Left renal pelvis (tissue), 4 donors: ENCODE measurements at places on chromosomes 13 and 19. TPM values are rescaled to one million over a fixed set of nuclear protein-coding genes. Genes with fewer than 3 reads are reported as not detected.

- DNase-seq = no peak
Observed at GRCh38 chr19:48784527-48784926, 26.3 kb downstream of the BCAT2 start.

DNA sequence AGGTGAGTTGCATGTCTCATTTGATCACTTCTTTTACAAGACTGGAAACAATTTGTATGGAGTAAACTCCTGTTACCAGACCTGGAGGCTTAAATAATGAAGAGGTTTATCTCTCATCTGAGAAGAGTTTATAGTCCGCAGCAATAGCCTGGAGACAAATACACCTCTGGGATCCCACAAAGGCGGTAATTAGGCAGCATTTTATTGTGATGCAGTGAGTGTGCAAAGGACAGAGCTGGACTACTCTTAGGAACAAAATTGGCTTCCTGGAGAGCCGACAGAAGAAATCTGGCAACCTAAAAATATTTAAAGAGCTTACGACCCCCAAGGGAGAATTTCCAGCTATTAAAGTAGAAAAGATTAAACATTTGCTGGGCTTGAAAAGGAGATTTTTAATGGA, 11.8 kb upstream of the KATNAL1 start:
- DNase-seq = no peak

DNA sequence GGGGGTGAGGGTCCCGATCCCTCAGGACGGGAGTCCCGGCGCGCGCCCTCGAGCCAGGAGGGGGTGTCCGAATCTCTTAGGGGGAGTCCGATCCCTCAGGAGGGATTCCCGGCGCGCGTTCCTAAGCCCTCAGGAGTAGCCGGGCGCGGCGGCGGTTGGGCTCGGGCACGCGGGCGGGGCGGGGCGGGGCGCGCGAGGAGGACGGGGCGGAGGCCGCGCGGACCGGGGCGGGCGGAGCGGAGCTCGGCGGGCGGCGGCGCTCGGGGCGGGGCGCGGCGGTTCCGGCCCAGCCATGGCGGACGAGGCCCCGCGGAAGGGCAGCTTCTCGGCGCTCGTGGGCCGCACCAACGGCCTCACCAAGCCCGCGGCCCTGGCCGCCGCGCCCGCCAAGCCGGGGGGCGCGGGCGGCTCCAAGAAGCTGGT, at the start of gene CUL4A:
Gene CUL4A (plus strand): TSS at position 278 of the 423 bp plus-strand sequence. CDS start 15 bp downstream, at position 293.
- DNase-seq = no peak

Gene FSTL3
- 17.3 TPM for polyA plus RNA-seq

Gene SRRM5
- 2.3 TPM for polyA plus RNA-seq

Gene COX6B2
- polyA plus RNA-seq = 1.1 TPM

Gene SLITRK6
- 13.0 TPM for polyA plus RNA-seq
